ENCODE measurements at places on chromosomes 13 and 19. TPM values are rescaled to one million over a fixed set of nuclear protein-coding genes. Genes with fewer than 3 reads are reported as not detected.

DNA sequence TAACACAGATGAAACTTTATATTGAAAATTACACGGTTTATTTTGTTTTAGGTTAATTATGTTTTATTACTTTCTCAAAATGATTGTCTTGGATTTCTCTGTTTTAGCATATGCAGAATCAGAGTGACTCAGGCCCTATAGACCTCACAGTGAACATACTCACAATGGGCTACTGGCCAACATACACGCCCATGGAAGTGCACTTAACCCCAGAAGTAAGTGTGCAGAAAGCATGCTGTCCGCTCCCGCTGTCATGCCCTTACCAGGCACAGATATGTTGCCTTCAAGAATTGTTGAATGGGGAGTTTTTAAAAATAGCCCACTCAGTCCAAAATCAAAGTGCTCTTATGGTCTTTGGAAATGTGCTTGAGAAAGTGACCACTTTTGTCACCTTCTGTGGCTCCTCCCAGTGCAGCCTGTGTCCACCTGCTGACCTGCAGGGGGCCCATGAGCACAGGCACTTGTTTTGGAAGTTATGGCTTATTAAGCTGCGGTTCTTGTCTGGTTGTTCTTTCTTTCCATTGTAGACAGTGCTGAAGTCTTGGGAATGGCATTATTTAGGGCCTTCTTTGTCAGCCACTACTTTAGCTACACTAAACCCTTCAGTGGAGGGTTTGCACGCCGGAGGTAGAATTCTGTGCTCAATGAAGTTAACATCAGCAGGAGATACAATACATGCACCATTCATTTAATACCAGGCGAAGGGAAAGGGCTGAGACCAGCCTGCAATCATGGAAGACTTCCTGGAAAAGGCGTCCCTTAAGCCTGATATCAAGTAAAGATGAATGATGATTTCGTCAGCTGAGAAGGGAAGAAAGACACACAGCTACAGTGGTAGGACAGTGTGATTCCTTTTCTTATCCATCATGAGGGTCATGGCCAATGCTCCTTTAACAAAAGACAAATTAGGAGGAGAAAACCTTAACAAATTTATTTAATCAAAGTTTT, 36.7 kb downstream of the CUL4A start:
- H3K27me3 ChIP-seq = no peaks in the 10 kb centered on the region
- peaks cover 100% of the 10 kb centered on the region for H3K36me3 ChIP-seq
- H3K27ac ChIP-seq = no peak overlapping the region
- no peaks in the 10 kb centered on the region for H3K4me1 ChIP-seq
- DNase-seq = no peak

DNA sequence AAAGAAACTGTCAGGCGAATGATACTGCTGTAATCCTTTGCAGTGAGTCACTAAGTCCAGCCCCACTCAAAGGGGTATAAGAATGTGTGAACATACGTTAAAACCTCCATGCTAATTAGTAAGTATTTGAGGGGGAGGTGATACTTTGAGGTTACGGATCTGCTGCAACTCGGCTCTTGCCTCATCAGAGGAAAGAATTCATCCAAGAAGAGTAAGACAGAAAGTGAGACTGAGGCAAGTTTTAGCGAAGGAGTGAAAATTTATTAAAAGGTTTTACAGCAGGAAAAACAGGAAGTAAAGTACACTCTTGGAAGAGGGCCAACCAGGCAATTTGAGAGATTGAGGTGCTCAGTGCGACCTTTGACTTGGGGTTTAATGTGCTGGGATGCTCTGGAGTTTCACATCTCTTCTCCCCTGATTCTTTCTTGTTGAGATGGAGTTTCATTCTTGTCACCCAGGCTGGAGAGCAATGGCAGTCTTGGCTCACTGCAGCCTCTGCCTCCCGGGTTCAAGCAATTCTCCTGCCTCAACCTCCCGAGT, 9.8 kb downstream of the CLEC4M start:
- no peak overlapping the region for H3K27ac ChIP-seq
- no peaks in the 10 kb centered on the region for H3K36me3 ChIP-seq
- no peaks in the 10 kb centered on the region for H3K4me1 ChIP-seq
- no peak for DNase-seq

GRCh38 chr19:14094854-14095253, 4.3 kb upstream of the SAMD1 start:
- no peaks in the 10 kb centered on the region for H3K27me3 ChIP-seq
- DNase-seq = no peak
- H3K27ac ChIP-seq = no peak overlapping the region
- H3K4me3 ChIP-seq = no peak overlapping the region
- peaks cover 48% of the 10 kb centered on the region for H3K36me3 ChIP-seq

DNA sequence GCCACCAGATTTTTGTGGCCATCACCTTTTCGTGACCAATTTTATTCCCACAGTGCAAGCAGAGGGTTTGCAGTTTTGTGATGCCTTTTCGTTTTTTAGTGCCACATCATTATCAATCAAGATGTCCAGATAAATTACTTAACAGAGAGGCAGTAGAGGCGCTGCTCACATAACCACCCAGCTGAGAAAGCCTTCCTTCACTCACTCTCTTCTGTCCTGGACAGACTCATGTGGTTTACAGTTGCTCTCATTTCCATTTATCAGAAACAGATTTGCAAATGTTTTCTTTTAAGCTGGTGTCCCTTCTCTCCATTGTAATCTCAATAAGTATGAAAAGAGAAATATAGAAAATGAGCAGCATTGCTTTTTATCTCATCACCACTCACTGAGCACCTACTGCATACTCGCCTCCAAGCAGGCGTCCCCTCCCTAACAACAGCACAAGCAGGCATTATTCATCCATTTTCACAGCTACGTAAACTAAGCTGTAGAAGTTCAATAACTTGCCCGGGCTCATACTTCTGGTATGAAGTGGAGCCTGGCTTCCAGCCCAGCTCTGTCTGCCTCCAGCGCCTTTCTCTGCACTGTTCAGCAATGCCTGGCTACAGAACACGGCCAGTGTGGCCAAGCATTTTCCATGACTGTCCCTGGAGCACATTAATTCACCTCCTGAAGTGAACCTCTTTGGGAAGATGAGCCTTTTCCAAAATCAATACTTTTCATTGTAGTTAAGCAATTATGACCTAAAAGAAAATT, 34.6 kb upstream of the KATNAL1 start:
- no peak for DNase-seq
- H3K27ac ChIP-seq = peak overlapping the region; percentile 76
- H3K27me3 ChIP-seq = no peaks in the 10 kb centered on the region
- H3K4me1 ChIP-seq = peaks cover 46% of the 10 kb centered on the region
- no peaks in the 10 kb centered on the region for H3K36me3 ChIP-seq

DNA sequence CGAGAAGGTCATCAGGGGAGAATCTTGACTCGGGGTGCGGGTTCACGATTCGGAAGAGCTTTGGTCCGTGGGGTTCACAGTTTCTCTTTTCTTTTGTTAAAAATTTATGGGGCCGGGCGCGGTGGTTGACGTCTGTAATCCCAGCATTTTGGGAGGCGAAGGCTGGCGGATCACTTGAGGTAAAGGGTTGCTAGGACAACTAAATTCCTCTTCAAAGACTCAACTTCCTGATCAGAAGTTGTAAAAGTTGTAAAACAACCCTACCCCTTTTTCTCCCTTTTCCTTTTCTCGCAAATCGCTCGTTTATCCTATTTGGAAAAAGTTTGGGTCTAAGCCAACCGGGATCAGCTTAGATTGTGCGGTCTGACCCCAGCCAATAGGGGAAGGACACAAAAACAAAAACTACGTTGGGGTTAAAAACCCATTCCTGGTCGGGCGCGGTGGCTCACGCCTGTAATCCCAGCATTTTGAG, 673 bp downstream of the ZNF486 start:
- H3K27ac ChIP-seq = peak overlapping the region; percentile 79
- no peaks in the 10 kb centered on the region for H3K27me3 ChIP-seq

GRCh38 chr19:16482745-16483144, 11.0 kb upstream of the EPS15L1 start:
- DNase-seq = no peak
- H3K36me3 ChIP-seq = no peaks in the 10 kb centered on the region
- H3K27me3 ChIP-seq = no peaks in the 10 kb centered on the region
- no peak overlapping the region for H3K4me3 ChIP-seq
- no peaks in the 10 kb centered on the region for H3K4me1 ChIP-seq

DNA sequence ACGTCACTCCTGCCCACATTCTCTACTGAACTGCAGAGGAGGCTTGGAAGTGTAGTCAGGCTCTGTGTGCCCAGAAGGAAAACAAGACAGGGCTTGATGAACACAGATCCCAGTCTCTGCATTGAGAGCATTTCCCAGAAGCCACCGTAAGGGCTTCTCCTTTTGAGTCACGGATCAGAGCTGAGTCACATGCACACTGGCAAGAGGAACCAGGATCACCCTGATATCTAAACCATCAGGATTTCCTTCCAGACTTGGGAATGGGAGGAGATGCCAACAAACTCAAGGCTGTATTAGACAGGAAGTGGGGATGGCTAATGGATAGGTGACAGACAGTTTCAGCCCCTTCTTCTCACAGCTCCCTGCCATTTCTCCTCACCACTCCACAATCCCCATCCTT, 17.7 kb upstream of the FBXO17 start:
- no peak overlapping the region for H3K27ac ChIP-seq
- no peaks in the 10 kb centered on the region for H3K36me3 ChIP-seq
- DNase-seq = no peak
- H3K4me3 ChIP-seq = no peak overlapping the region

GRCh38 chr13:26095846-26096610, 44.2 kb upstream of the SHISA2 start:
- no peak for DNase-seq
- no peak overlapping the region for H3K4me3 ChIP-seq
- H3K27ac ChIP-seq = no peak overlapping the region
- H3K4me1 ChIP-seq = no peaks in the 10 kb centered on the region

DNA sequence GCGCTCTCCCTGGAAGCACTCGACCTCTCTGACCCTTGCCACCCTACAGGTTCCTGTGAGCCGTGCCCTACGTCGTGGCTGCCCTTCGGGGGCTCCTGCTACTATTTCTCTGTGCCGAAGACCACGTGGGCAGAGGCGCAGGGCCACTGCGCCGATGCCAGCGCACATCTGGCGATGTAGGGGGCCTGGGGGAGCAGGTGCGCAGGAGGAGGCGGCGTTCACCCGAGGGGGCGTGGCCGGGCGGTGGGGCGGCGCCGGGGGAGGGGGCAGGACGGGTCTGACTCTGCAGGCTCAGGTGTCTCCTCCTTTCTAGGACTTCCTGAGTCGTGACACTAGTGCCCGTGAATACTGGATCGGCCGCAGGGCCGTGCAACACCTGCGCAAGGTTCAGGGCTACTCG, 26.4 kb downstream of the CLEC4M start:
- no peak overlapping the region for H3K27ac ChIP-seq
- no peak for DNase-seq
- H3K4me1 ChIP-seq = no peaks in the 10 kb centered on the region
- H3K36me3 ChIP-seq = no peaks in the 10 kb centered on the region
- H3K4me3 ChIP-seq = peak overlapping the region; percentile 36

- peaks cover 13% of the 10 kb centered on the region for H3K4me1 ChIP-seq
- DNase-seq = peak; percentile 100
- H3K36me3 ChIP-seq = no peaks in the 10 kb centered on the region
- peak within 1 kb of the TSS; percentile 95 for H3K27ac ChIP-seq
Measured at GRCh38 chr19:12333162-12334159, at the start of gene ZNF563. TSS of gene ZNF563 (minus strand) at chr19:12333633. CDS start at chr19:12333482, 151 bp downstream.

GRCh38 chr13:50724913-50725312, 118.6 kb downstream of the DLEU7 start:
- no peaks in the 10 kb centered on the region for H3K4me1 ChIP-seq
- no peak for DNase-seq
- no peaks in the 10 kb centered on the region for H3K36me3 ChIP-seq
- H3K4me3 ChIP-seq = no peak overlapping the region
- H3K27ac ChIP-seq = no peak overlapping the region

GRCh38 chr19:41097302-41097701, 9.1 kb downstream of the CYP2A13 start:
- no peaks in the 10 kb centered on the region for H3K27me3 ChIP-seq

DNA sequence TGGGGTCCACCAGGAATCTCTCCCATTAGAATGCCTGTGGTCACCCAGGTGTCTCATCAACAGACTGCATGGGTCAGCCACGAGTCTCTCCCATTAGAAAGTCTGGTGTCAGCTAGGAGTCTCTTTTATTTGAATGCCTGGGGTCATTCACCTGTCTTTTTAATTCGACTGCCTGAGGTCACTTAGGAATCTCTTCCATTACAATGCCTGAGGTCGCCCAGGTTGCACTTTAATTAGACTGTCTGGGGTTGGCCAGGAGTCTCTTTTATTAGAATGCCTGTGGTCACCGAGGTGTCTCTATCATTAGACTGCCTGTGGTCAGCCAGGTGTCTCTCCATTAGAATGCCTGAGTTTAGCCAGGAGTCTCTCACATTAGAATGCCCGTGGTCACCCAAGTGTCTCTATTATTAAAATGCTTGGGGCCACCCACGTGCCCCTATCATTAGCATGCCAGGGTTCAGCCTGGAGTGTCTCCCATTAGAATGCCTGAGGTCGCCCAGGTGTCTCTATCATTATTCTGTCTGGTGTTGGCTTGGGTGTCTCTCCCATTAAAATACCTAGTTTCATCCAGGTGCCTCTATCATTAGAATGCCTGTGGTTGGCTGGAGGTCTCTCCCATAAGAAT, 1474.3 kb downstream of the UQCRFS1 start:
- no peak overlapping the region for H3K27ac ChIP-seq
- H3K27me3 ChIP-seq = no peaks in the 10 kb centered on the region
- H3K36me3 ChIP-seq = peaks cover 22% of the 10 kb centered on the region
- H3K4me3 ChIP-seq = no peak overlapping the region
- H3K4me1 ChIP-seq = no peaks in the 10 kb centered on the region
- DNase-seq = no peak

DNA sequence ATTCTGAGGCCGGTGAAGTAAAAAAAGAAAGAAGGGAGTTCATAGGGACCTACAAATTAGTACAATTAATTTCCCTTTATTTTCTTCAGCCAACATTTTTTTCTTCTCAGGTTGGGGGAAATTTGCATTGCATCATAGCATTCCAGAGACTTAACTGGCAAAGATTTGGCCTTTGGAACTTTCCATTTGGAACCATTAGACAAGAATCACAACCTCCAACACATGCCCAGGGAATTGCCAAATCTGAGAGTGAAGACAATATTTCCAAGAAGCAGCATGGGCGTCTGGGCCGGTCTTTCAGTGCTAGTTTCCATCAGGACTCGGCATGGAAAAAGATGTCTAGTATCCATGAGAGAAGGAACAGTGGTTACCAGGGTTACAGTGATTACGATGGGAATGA, 6.4 kb upstream of the ERCC5 start:
- DNase-seq = no peak
- H3K4me1 ChIP-seq = peaks cover under 1% of the 10 kb centered on the region
- no peak overlapping the region for H3K4me3 ChIP-seq
- H3K27me3 ChIP-seq = no peaks in the 10 kb centered on the region

- H3K27ac ChIP-seq = peak overlapping the region; percentile 11
- peaks cover 100% of the 10 kb centered on the region for H3K36me3 ChIP-seq
- no peak overlapping the region for H3K4me3 ChIP-seq
- no peaks in the 10 kb centered on the region for H3K27me3 ChIP-seq
- peaks cover 17% of the 10 kb centered on the region for H3K4me1 ChIP-seq
Measured at GRCh38 chr13:110471156-110471832, 90.2 kb downstream of the RAB20 start.

- H3K27me3 ChIP-seq = no peaks in the 10 kb centered on the region
- no peak overlapping the region for H3K4me3 ChIP-seq
- no peak overlapping the region for H3K27ac ChIP-seq
- DNase-seq = no peak
- H3K36me3 ChIP-seq = no peaks in the 10 kb centered on the region
Measured at GRCh38 chr13:63128716-63129115, 1713.1 kb upstream of the PCDH20 start.

The CCL25 gene
- total RNA-seq = not detected

The ZNF99 gene
- not detected for total RNA-seq

The VSTM2B gene
- 0.23 TPM for total RNA-seq

The SCN1B gene
- 12.9 TPM for total RNA-seq

The ZNF730 gene
- not detected for total RNA-seq

The GIPR gene
- total RNA-seq = not detected

The NCCRP1 gene
- total RNA-seq = 0.42 TPM

Data from esophagus muscularis mucosa (tissue), 4 donors.